ENCODE measurements at places on chromosomes 7 and 10.

DNA sequence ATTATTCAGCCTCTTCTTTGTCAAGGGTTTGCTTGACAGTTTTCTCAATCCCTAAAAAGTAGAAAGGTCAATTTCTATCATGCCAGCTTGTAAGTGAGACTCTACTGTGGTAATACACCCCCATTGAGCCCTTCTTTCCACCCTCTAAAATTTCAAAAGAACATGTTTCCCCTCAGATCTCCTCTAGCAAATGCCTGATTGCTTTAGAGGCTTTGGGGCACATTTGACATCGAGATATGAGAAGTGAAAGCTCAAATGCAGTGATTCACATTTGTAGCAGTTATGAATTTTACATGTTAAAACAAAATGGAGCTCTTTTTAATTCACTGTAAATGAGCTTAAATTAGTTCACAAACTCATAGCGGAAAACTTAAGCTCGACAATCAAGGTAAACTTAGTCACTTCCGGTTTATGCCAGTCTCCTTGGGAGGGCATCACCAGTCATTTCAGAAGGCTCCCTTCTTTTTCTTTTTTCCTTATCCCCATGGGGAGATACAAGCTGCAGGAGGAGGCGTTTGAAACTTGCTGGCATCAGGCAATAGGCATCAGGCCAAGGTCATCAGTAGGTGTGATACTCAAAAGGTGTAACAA is 55.3 kb upstream of the ADO start:
- DNase-seq = no peak

DNA sequence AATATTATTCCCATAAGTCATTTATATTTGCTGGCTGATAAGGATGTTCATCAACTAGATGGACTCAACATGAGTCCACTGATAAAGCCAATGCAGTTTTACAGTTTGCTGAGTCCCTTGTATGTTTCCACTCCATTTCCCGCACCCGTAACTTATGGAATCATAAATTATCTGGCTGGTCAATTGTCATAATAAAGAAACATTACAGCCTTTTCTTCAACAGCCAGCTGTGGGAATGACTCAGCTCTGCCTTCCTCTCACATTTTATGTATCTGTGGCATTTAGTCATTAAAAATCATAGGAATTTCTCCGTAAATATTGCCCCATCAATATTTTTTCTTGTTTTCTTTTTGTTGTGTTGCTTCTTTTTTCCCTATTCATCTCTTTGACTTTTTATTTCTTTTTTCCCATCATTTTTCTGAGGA is 22.3 kb upstream of the TMEM26 start:
- DNase-seq = no peak

DNA sequence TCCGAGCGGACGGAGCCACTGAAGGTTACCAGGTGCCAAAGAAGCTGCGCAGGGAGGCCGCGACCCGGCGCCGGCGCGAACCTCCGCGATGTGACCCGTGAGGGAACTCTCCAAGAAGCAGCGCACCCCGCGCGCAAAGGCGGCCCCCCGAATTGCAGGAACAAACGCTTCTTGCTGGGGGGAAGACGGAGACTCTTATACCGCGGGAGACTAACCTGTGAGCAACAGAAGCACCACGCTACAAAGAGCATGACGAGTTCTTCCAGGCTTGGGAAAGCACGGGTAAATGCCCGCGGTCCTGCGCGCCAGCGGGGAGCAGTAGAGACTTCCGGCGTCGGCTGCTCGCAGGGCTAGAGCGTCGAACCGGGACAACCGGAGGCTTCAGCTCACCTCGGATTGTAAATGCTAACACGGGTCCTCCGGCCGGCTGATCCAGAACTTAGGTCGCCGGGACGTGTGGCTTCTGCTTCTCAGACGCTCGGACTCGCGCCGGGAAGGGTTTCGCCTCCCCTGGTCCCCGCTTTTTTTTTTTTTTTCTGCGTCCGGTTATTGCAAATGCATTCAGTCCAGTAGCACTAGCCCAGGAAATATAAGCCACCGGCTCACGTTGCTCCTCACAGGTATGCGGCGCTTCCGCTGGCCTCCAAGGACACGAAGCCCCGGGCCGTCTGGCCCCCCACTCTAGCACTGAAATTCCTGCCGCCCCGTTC is at the start of gene COA1:
TSS of gene COA1 (minus strand) at position 310 of the 710 bp plus-strand sequence. CDS start 80,909 bp downstream, outside the sequence.
- peak; percentile 73 for DNase-seq

DNA sequence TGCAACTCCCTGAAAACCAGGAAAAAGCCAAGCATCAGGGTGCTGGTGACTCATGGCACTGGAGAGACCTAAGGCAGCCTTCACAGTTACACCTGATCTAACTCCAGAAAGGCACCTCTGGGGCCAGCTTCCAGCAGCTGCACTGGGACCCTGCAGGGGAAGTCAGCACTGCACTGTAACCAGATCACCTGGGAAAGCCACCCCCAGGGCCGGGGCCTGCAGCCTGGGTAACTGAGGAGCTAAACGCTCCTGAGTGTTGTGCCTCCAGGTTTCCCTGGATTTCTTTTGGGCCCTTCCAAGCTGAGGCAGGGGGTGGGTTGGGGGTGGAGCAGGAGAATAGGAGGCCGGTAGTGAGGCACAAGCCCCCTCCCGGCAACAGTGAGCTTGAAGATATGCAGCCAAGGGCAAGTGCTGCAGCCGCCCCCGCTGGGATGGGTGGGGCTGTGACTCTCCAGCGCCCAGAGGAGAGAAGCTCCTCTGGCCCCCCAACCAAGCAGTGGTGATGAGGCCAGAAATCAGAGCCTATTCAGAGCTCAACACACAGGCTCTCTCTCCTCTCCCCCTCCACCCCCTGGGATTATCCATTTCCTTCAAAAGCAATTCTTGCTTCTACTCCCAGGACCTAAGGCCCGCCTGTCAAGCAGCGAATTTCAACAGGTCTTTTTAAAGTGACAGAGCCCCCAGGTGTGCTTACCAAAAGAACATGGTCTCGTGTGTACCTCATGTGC is 2.6 kb downstream of the CXCL12 start:
- no peak for DNase-seq

DNA sequence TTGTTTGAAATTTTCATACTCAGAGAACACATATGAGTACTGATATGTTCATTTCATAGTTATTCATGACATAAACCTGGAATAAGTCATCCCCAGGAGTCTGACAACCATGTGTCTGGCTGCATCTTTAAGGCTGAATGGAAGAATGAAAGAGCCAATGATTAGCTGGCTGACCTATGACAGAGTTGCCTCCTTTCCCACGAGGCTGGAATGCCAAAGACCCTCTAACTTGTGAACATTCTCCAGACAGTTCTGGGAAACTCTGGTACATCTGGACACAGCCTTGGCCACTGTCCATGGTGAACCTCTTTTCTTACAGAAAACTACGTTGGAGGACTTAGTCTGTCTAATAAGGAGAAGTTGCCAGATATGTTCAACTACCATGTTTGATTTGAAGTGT is 380.8 kb upstream of the MKI67 start:
- no peak for DNase-seq

DNA sequence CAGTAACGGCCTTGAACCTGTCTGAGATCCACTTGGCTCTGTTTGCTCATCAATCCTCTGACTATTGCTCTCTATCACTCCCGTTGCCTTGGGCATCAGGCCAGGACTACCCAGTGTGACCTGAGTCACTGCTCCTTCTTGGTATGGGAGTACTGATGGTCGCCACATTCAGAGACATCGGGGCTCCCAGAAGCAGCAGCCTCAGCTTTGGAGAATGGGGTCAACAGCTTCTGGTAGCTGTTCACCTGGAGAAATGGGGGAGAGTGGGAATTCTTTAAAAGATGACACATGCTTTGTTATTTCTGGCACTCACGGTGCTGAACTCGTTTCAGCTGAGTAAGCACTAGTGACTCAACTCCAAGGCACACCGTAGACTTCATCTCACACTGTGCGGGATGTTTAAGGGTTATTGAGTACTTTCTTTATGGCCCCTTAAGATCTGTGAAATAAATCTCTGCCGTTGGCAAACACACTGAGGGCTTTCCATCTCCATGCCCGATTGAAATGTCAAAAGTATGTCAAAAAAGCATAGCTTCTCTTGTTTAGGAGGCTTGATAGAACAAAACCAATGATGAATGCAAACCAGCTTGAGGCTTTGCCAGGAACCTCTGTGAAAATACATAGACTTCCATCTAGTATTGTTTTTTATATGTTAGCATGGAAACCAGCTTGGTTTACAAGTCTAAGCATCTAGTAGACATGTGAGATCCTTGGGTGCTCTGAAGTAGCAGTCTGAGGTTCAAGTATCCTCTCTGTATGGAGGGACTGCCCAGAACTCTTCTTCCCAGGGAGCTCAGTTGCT is 333.1 kb downstream of the CXCL12 start:
- DNase-seq = no peak

DNA sequence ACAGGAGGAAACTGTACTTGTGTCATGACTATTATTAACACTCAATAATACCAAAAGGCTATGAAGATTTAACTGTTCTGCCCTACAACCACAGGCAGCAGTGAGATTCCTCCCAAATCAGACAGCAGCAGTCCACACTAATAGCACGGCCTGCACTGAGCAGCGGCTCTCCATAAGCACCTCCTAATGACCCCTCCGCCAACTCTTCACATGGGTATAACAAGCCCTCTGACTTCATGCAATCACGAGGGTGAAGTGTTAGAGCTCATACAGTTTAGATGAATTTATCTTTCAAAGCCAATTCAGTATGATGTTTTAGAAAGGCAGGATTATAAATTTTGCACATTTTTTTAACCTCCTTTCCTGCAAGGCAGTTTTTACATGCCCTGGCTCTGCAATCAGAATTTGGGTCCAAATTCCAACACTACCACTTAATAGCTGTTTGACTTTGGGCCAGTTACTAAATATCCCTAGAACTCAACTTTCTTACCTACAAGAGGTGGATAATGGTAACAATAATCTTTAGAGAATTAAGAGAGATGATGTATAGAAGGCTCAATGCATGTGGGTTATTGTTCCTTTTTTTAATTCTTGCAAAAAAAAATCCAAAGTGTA is 617.1 kb downstream of the KCNMA1 start:
- no peak for DNase-seq

DNA sequence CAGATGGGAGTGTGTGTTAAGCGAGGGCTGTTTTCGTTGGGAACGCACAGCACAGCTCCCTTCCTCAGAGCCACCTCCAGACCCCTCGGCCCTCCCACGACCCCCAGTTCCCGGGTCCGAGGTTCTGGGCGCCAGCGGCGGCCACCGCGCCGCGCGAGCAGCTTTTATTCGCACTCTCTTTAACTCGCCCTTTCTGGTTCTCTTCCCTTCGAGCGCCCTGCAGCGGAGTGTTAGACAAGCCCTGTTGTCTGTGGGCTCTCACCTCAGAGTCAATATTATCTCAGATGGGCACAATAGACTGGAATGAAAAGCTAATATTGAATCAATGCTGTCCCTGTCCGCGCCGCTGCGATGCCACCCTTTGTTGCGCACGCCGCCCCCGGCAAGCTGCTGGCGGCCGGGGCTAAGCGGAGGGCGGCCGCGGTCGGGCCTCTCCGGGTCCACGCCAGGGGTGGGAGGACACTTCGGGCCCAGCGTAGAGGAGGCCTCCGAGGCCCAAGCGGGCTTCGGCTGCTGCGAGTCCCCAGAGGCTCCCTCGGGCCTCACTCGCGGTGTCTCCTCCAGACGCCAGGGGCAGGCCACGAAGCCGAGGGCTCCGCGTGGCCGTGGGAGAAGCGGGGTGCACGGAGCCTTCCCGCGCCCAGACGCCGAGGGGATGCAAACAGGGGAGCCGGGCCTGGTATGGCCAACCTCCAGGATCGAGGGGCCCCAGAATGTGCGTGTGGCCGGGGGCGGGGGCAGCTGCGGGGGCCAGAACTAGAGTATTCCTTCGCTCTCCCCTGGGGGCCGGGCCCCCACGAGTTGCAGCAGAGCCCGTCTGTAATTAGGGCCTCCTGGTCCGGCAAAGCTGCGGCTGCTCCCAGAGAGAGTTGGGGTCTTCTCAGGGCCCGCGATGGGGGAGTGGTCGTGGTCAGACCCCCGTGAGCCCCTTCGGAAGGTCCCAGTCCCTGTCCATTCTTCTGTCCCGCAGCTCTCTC is 7.9 kb upstream of the EMX2 start:
- no peak for DNase-seq

GRCh38 chr7:82209179-82209747 is 234.3 kb downstream of the CACNA2D1 start:
- no peak for DNase-seq

DNA sequence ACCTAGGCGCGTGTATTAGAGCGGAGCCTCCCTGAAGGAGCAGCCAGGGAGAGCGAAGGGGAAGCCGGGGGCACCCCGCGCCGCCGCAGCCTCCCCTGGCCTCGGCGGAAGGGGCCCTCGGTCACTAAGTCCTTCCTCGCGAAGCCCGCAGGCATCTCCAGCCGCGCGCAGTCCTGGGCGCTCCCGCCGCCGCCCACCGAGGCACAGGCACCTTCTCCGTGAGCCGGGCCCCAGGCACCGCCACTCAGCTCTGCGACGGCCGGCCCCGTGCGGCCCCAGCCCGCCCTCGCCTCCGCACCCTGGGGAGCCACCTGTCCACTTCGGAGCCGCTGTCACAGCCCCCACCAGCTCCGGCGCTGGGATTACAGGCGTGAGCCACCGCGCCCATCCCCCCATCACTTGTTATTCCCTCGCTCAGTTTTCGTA is 80.8 kb downstream of the ZNF467 start:
- no peak for DNase-seq
